ENCODE measurements at places on chromosomes 6 and 20. TPM values are rescaled to one million over a fixed set of nuclear protein-coding genes. Genes with fewer than 3 reads are reported as not detected.

DNA sequence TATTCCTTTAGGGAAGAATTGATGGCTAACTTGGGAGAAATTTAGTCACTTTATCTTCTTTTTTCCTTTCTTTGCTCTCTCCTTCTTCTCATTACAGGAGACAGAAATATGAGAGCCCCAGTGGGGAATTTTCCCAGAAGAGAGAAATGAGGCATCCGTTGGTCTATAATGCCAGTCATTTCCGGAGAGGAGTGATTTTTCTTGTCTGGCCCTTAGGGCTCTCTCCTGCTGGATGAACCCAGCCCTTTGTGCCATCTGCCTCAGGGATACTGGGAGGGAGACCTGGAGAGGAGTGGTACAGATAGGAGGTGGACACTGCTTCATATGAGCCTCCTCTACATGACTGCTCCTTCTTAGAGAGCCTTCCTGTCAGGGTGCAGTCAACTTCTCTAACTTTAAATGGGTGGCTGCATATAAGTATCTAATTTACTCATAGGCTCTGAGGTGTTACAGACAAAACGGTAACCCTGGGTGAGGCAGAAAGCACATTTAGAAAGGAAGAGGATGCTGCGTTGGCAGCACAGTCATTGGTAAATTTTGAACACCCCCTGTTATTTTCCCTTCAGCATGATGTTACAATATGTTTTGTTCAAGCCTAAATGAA is 21.9 kb downstream of the RIMS1 start:
- DNase-seq = no peak

DNA sequence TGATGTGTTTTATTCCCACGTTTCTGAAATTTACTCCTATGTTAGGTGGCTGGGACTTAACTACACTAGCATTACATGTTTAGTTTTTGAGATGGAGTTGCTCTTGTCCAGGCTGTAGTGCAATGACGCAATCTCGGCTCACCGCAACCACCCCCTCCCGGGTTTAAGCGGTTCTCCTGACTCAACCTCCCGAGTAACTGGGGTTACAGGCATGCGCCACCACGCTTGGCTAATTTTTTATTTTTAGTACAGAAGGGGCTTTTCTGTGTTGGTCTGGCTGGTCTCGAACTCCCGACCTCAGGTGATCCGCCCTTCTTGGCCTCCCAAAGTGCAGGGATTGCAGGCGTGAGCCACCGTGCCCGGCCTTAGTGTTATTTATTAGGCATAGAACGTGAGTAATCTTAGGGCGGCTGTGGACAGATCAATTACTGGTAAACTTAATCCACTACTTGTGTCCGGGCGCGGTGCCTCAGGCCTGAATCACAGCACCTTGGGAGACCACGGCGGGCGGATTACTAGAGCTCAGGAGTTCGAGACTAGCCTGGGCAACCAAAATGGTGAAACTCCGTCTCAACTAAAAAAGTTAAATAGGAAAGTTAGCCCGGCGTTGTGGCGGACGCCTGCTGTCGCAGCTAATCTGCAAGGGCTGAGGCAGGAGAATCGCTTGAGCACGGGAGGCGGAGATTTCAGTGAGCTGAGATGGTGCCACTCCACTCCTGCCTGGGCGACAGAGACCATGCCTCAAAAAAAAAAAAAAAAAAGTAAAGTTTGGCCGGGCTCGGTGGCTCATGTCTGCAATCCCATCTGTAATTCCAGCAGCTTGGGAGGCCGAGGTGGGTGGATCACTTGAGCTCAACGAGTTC is 123.7 kb upstream of the BTN3A2 start:
- DNase-seq = no peak

Gene LRFN2
- 0.38 TPM for total RNA-seq

- no peak for DNase-seq
Observed at GRCh38 chr6:73104921-73105320, 120.4 kb downstream of the KHDC1L start.

DNA sequence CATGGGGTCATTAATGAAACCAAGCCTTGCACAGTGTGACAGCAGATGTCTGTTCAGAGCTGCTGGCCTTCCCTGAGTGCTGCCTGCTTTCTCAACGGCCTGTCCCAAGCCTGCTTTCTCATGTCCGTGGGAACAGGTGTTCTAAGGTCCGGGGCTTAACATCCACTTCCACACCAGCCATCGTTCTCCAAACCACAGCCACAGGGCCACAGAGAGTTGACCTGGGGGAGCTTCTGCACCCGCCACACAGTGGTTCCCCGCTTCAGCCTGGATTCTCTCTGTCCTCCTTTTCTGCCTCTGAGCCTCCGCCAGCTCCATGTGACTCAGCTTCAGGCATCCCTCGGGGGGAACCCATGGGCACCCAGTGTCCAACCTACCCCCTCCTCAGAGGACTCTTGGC is 26.9 kb upstream of the PPP1R3G start:
- DNase-seq = no peak

GRCh38 chr6:148559848-148560433 is 186.9 kb upstream of the UST start:
- no peak for DNase-seq

Gene SIRPG
- 1.5 TPM for total RNA-seq

DNA sequence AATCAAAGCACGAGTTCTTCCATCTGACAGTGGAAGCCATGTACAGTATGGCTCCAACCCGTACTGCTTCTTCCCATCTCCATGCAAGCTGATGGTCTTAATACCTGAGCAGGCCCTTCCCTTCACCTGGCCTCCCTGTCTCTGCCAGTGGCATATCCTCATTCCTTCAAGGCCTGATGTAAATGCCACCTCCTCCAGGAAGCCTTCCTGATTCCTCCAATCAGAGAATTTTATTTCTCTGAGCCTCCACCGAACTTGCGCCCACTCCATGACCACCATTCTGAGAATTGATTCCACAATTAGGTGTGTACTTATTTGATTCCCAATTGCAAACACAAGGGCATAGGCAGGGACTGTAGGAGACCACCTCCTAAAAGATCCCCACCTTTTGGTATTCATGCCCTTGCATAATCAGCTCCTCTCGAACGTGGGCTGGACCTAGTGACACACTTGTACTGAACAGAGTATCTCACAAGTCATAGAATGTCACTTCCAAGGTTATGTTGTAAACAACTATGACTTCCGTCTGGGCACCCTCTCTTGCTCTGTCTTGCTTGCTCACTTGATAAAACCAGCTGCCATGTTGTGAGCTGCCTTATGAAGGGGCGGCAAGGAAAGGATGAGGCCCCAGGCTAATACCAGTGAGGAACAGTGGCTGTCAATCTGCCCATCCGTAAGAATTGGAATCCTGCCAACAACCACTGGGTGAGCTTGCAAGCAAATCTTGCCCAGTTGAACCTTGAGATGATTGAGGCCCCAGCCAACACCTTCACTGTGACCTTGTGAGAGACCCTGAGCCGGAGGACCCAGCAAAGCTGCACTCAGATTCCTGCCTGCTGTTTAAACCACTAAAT is 38.8 kb downstream of the CPNE5 start:
- no peak for DNase-seq

DNA sequence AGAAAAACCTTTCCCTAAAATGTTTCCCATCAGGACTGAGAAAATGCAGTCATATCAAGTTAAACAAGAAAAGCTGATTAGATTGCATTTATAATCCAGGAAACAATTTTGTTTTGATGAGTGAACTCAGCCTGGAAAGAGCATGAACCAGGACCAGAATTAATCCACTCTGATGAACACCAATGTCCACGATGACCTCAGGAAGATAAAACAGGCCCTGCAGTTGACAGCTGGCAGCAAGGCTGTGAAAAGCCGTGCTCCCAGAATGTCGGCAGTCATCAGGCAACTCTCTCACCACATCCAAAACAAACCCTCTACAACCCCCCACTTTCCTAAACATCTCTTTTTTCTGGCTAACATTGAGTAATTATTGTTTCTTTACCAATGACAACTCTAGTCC is 74.0 kb upstream of the PROKR2 start:
- DNase-seq = no peak

Gene LY6G5C
- 0.57 TPM for total RNA-seq

DNA sequence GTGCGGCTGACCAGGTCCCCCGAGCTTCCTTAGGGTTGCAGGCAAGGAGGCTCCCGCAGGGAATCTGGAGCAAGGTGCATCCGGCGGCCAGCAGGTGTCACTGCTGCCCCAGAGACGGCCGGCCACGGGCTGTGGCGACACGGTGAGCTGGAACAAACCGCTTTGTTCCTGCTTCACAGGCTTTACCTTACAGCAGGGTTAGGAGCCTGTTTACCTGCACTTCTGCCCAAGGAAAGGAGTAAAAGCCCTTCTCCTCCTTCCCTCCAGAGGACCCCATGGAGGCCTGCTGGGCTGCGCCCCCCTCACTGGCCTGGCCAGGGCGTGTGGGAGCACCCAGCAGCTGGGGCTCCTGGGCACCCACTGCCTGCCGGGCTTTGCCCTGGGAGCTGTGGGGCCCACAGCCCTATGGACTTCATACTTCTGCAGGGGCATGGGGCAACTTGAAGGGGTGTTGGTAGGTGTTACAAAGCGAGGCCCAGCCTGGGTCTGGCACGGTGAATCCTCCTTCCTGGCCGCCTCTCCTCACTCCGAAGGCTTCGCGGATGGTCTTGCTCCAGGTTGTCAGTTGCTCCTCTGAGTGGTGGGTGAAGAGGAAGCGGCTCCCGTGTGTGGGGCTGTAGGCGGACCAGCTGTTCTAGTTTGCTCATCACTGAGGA is 88.4 kb downstream of the CDC5L start:
- DNase-seq = no peak

- no peak for DNase-seq
Observed at GRCh38 chr20:55070001-55070400, 594.6 kb downstream of the DOK5 start.

- DNase-seq = no peak
Observed at GRCh38 chr6:16498237-16498636, 259.9 kb downstream of the GMPR start.

DNA sequence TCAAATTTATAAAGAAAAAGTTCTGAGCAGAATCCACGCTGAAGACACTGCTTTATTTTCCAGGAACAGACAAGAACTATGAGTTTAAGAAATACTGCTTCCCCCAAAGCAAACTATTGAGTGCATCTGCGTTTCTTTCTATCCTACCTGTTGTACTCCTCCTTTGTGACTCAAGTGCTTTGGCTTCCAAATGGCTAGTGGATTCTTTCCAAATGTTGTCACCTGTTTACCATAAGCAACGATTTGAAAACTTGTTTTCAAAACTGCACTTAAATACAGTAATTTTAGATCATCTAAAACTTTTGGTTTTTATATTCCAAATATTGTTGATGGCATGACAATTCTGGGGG is 9.5 kb downstream of the PXDC1 start:
- DNase-seq = no peak

- peak; percentile 37 for DNase-seq
Observed at GRCh38 chr20:25310268-25310920, 62.5 kb downstream of the PYGB start.

GRCh38 chr6:4610256-4610655 is 165.9 kb upstream of the CDYL start:
- DNase-seq = no peak

- no peak for DNase-seq
Observed at GRCh38 chr6:32842021-32842650, 1.7 kb downstream of the PSMB8 start.

DNA sequence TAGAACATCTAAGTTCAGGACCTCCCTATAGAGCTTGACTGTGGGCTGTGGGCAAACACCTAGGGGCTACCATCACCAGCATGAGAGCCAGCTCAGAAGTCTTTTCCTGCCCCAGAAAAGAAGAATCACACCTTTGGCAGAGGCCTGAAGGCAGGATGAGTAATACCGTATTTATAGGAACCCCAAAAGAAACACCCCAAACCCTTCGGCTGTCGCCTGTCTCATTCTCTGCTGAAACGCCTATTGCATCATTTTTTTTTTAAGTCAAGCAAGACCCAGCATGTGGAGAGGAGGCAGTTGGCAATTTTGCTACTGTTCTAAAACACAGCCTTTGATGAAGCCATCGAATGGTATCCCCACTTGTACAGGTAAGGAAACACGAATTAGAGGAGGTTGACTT is 436.4 kb downstream of the TFAP2A start:
- no peak for DNase-seq

- no peak for DNase-seq
Observed at GRCh38 chr6:16909658-16910360, 148.5 kb upstream of the ATXN1 start.

GRCh38 chr6:150380256-150380655 is 11.4 kb downstream of the IYD start:
- DNase-seq = no peak

GRCh38 chr20:4151991-4152695 is 136.8 kb upstream of the RNF24 start:
- no peak for DNase-seq

GRCh38 chr6:167948716-167949115 is 48.8 kb upstream of the KIF25 start:
- DNase-seq = no peak

Gene CGA
- not detected for total RNA-seq

GRCh38 chr6:167393731-167394130 is 68.8 kb downstream of the TTLL2 start:
- DNase-seq = no peak

Gene ARG1
- 2.7 TPM for total RNA-seq

Gene SLC22A16
- not detected for total RNA-seq

DNA sequence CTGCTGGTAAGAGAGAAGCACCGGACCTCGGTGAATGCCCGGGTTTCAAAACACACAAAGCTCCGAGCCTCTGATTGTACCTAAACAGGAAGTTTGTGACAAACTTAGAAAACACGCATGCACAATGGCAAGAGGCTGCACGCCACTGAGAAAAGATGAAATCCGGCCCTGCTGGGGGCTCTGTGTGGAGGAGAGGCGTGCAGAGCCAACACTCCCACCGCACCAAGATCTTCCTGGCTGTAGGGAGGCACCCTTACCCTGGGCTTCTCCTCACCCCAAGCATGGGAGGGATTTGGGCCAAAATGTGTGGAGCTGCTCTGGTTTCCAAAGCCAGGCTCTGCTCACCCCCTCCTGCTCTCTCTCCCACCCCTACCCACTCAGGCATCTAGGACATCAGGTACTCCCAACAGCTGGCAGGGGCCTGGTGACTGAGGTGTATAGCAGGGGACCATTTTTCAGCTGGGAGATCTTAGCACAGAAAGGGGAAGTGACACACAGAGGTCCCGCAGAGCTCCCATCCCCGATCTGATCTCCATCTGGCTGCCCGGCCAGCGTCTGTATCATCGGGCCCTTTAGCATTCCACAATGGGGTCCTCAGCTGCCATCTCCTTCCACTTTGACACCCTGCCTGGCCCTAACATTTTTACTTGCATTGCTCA is 84.2 kb downstream of the TRERF1 start:
- no peak for DNase-seq

Gene RNF144B
- 19.0 TPM for total RNA-seq

DNA sequence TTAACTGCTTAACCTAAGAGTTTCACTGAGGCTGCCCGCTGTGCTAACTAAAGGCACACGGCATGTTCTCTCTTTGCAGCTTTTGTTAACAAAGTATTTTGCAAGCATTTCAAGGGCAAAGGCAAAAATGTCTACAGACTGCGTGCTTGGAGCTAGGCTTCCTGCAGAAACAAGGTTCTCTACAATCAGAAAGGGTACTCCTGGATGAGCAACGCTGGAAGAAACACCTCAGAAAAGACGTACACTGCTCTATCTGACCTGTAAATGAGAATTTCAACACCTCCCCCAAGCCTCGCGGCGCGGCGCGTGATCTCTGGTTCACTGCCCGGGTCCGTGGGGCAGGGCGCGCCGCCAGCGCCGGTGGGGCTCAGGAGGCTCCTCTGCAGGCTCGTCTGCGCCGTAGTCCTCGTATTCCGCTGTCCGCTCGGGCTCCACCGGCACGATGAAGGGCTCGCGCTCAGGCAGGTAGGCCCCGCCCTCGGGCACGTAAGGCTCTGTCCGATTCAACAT is 120.9 kb downstream of the COL12A1 start:
- no peak for DNase-seq

GRCh38 chr6:153994811-153995210 is 44.2 kb upstream of the OPRM1 start:
- no peak for DNase-seq

Gene CEP250
- 22.7 TPM for total RNA-seq

GRCh38 chr20:46512943-46513844 is at the start of gene ZNF334:
ZNF334 (minus strand) TSS chr20:46513559; CDS start chr20:46512102, 1,457 bp downstream.
- DNase-seq = no peak

Gene LGSN
- not detected for total RNA-seq
